Activated naive CD4-positive, alpha-beta T cell treated with anti-CD3 and anti-CD28 coated beads, Interleukin-2, amount 50 U/mL, for 72 hours (primary cell): ENCODE measurements at places on chromosomes 5 and 9. TPM values are rescaled to one million over a fixed set of nuclear protein-coding genes. Genes with fewer than 3 reads are reported as not detected.

FAM174A gene
- total RNA-seq, result 6.1 TPM

DNA sequence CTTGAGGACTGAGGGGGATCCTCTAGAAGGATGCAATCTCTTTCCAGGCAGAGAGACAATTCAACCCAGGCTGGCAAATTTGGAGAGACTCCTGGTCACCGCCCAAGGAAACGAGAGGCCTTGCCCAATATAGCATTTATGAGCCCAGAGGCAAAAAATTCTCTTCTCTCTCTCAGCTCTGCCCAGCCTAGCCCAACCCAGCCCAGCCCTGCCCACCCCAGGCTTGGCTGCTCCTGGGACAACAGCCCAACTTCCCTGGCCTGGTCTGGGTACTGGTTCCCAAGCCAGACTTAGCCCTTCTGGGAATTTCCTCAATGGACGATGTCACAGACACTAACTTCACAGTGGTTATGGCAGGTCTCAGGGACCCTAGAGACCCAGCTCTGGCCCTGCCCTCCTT, 116.5 kb downstream of the PSD2 start:
- DNase-seq, result no peak

- DNase-seq, result no peak
Observed at GRCh38 chr5:82397741-82398320, 119.7 kb upstream of the RPS23 start.

UBAC1 gene
- total RNA-seq, result 39.8 TPM

DNA sequence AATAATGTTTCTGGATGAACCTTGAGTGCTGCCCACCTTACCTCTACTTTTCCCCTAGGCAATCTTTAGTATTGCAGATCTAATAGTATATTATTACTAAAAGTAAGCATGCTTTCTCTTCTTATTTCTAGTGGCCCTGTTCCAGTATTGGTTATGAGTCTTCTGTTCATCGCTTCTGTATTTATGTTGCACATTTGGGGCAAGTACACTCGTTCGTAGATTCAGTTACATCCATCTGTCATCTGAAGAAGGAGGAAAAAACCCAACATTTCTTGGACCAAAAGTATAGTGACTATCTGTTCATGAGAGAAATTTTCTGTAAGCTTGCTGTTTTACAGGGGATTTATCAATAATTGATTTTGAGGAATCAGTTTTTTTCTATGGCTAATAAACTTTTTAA, 8.1 kb downstream of the SEC61B start:
- DNase-seq, result no peak

GRCh38 chr5:66553916-66554575, 42.1 kb upstream of the MAST4 start:
- no peak for DNase-seq

ALG2 gene
- 14.0 TPM for total RNA-seq

PTGR1 gene
- 0.59 TPM for total RNA-seq

- no peak for DNase-seq
Observed at GRCh38 chr5:93800988-93801811, 59.8 kb upstream of the POU5F2 start.

GNAQ gene
- 22.3 TPM for total RNA-seq

INSYN2B gene
- not detected for total RNA-seq

GRCh38 chr9:92426501-92427145, 2.4 kb upstream of the OMD start:
- no peak for DNase-seq

GRCh38 chr5:100520348-100520747, 14.8 kb upstream of the FAM174A start:
- no peak for DNase-seq

GLDC gene
- total RNA-seq, result 0.96 TPM

- no peak for DNase-seq
Observed at GRCh38 chr9:113888976-113889375, 12.9 kb downstream of the ZNF618 start.

GRCh38 chr9:108836319-108836718, 19.5 kb downstream of the ACTL7B start:
- no peak for DNase-seq

DNA sequence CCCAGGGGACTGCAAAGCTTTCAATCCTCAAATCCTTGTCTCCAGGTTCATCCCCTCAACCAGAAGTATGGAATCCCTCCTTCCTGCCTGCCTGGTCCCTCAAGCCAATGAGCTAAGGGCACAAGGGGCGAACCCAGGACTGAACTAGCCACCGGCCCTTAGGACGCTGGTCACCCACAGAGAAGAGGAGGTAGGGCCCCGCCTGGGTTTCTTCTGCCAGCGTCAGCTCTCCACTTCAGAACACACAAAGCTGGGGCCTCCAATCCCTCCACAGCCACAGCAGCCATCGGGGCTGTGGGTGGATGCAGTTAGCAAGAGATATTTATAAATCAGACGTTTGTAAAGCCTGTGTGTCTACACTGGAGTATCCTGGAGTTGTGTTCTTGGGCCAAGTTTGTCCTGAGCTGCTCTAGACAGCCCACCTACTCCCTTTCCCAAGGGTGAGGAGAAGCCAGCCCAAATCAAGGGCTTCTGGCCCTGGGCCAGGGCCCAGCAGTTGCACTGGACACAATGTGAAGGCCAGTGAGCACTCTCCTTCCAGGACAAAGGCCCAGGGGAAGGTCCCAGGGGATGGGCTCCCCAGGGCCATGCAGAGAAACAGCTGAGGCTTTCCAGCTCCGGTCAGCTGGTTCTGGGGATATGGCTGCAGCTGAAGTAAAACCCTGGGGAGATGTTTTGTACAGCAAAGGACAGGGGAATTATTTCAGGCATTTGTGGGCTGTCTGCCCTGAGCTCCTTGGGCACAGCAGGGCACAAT, 18.9 kb downstream of the AMBP start:
- no peak for DNase-seq

GRXCR2 gene
- total RNA-seq, result not detected

DNA sequence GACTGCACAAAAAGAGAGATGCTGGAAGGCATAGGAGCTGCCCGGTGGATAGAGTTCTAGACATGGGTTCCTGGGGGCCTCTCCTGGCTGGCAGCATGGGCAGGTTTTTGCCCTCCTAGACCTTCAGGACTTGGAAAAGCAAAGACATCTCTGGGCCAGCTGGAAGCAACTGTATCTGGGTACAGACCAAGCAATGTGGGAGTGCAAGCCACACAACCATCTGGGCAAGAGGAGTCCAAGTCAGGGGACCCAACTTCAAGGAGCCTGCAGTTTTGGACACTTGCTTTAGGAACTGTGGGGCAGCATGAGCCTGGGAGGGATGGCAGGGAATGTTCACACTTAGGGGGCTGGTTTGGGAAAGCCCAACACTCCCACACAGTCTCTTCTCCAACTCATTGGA, 323.3 kb downstream of the GADD45G start:
- no peak for DNase-seq

DNA sequence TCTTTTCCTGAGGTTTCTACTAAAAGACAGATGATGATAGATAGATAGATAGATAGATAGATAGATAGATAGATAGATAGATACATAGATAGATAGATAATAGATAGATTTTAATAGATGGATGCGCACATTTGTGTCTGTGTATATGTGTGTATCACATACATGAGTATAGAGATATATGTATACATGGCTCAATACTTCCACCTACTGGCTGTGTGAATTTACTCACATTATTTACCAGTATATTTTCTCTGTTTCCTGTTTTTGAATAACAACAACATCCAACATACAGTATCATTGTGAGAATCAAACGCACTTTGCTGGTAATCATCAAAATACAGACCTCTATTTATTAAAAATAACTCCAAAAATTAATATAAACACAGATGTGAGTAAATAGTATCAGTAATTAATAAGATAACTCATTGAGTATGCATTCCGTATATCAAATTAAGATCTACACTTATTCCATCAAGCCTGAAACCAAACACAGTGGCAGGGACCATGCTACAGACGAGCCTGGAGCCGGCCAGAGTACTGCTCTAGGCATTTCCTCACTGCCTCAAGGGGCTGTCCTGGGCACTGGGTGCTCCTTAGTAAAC, 338.0 kb downstream of the SEMA5A start:
- no peak for DNase-seq

PCDHGA1 gene
- total RNA-seq, result not detected

- no peak for DNase-seq
Observed at GRCh38 chr9:125655691-125656410, 51.2 kb downstream of the MAPKAP1 start.

- no peak for DNase-seq
Observed at GRCh38 chr9:124853605-124854143, 414 bp downstream of the WDR38 start.

CNTNAP3 gene
- not detected for total RNA-seq

PRSS3 gene
- not detected for total RNA-seq

SLC46A2 gene
- not detected for total RNA-seq

- DNase-seq, result no peak
Observed at GRCh38 chr5:123391009-123391408, 32.2 kb downstream of the CEP120 start.

GRCh38 chr5:44565902-44566301, 176.7 kb upstream of the FGF10 start:
- no peak for DNase-seq

PCDH12 gene
- 0.60 TPM for total RNA-seq
